ENCODE measurements at places on chromosomes 13 and 19.

- DNase-seq = no peak
Measured at GRCh38 chr13:24022568-24022967, 125.3 kb upstream of the C1QTNF9B start.

DNA sequence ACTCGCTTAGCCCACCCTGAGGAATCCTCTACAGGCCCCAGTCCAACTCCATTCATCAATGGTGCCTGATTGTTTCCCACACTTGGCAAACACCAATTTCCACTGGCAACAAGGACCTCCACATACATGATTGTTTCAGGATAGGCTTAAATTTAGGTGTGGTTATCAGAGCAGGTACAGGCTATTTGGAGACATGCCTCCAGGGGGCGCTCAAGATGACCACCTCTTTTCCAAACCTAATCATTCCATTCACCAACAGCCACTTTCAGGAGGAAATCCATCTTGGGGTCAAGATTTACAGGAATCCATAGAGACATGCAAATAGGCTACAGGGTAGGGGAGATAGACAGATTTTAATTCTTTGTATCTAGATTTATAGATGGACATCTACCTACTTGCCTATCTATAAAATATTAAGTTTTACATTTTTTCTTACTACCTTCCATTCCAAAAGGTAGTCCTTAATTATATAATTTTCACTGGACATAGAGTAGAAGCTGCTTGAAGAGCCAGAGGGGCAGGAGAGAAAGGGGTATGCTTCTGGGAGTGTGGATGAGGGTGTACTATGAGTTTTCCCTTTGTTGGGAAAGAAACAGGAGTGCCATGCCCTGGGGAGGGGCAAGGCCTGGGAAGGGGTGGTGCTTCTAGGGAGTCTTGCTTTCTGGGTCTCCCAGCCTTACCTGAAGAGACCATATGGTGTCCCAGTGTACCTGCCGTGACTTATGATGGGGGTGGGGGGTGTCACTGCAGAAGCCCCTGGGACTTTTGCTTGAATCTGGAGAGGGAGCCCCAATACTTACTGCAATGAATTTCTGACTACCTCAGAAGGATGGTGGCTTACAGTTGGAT lies 14.1 kb upstream of the PCDH8 start:
- peak; percentile 57 for DNase-seq

DNA sequence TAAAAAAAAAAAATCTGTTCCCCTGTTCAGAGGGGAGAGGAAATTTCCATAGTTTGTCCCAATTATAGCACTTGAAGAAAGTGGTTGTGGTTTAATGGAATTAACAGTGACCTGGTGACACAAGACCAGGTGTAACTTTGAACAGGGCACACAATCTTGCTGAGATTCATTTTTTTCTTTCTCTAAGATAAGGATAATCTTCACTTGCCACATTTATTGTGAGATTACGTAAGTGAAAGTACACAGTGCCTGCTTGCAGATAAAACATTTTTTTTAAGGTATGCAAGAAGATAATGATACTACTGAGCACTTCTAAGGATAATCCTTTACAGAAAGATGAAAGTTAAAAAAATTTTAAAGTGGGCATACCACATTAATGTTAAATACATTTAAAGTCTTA lies 448.1 kb downstream of the DIAPH3 start:
- no peak for DNase-seq

DNA sequence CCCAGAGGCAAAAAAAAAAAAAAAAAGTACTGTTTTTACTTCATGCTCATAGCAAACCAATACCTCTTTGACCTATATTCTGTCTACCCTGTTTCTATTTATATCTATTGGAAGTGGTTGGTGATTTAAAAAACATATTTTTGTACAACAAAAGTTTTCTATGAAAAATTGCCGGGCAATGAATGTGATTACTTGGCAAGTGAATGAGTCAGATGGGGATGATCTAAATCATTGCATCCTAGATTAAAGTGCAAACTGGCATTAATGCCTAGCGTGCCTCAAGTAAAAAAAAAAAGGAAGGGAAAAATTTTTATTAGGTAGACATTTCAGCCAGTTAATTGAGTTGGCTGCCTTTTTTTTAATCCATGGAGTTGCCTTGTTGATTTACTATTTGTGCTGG lies 500.6 kb downstream of the KCTD12 start:
- no peak for DNase-seq

GRCh38 chr13:35629026-35629425 lies 152.5 kb upstream of the MAB21L1 start:
- no peak for DNase-seq

GRCh38 chr13:48434200-48434599 lies 21.3 kb upstream of the LPAR6 start:
- DNase-seq = no peak

- DNase-seq = peak; percentile 50
Measured at GRCh38 chr19:19662871-19663255, 613 bp downstream of the ATP13A1 start.

DNA sequence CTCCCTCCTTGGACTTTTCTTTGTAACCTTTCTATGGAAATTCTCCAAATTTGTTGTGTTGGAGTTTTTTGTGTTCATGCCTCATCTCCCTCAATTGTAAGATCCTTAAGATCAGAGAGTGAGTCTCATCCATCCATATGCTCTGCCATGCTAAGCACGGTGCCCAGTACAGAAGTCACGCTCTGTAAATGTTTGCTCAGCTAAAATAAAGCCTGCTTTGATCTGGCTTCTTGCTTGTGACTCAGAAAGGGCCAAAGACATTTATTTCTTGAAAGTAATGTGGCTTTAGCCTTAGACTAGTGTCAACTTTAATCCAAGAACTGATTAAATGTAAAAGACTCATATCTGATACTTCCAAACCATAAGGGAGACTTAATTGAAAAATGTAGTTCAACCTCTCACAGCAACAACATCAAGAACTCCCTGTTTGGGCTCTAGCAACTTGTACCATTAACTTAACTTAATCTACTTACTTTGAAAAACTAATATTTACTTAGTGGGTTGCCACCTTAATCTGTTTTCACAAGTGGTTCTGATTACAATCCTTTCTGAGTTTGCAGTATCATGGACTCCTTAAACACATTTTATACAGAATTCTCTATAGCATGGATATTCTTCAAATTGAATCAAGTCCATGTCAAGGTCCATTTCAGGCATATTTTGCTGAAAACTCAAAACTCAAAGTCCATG lies 100.2 kb downstream of the KL start:
- no peak for DNase-seq

DNA sequence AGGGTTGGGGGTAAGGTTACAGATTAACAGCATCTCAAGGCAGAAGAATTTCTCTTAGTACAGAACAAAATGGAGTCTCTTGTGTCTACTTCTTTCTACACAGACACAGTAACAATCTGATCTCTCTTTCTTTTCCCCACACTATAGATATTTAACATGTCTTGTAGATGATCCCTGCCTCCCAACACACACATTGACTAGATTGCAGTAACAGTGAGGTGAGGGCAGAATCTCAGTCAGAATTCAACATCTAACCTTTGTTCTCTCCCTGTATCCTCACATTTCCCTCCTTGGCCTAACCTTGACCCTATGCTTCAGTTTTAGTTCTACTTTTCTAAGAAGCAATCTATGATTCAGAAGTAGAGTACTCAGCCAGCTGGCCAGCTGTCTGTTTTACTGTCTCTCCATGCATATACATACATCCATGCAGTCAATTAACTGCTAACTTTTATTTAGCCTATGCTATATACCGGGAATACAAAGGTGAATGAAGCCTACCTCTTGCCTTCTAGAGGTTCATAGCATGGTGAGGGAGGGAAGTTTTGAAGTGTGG lies 18.1 kb downstream of the DNAJC15 start:
- no peak for DNase-seq

- no peak for DNase-seq
Measured at GRCh38 chr19:15788594-15789270, 1.3 kb downstream of the OR10H5 start.

DNA sequence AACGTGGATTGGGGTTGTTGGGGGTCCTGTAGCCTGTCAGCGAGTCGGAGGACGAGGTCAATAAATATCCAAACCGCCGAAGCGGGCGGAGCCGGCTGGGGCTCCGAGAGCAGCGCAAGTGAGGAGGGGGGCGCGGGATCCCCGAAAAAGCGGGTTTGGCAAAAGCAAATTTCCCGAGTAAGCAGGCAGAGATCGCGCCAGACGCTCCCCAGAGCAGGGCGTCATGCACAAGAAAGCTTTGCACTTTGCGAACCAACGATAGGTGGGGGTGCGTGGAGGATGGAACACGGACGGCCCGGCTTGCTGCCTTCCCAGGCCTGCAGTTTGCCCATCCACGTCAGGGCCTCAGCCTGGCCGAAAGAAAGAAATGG lies 754 bp upstream of the SIX5 start:
- no peak for DNase-seq

- DNase-seq = no peak
Measured at GRCh38 chr13:105655046-105655445, 880.4 kb downstream of the EFNB2 start.

DNA sequence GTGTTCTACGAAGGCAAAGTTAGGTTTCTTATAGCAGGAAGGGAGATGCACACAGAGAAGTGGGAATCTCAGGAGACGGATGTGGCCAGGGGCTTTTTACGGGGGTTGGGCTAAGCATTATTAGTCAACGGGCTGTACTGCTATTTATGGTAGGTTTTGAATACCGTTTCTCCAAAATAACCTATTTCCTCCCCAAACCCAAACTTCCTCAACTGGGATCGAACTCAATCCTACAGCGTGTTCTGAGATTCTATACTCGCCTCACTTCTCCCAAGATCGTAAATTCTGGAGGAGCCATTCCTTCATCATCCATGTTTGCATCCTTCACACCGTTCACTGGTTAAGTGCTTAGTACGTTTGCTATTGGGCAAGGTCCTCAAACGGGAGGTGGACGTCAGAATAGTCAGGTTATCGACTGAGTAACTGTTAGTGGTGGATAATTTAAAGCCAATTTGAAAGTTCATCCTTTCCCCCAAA lies 1.2 kb upstream of the TRIM13 start:
- DNase-seq = peak; percentile 57

GRCh38 chr19:39032063-39032918 lies at the start of gene FBXO27:
TSS of gene FBXO27 (minus strand) at chr19:39032549. CDS start at chr19:39032227, 322 bp downstream.
- DNase-seq = no peak

DNA sequence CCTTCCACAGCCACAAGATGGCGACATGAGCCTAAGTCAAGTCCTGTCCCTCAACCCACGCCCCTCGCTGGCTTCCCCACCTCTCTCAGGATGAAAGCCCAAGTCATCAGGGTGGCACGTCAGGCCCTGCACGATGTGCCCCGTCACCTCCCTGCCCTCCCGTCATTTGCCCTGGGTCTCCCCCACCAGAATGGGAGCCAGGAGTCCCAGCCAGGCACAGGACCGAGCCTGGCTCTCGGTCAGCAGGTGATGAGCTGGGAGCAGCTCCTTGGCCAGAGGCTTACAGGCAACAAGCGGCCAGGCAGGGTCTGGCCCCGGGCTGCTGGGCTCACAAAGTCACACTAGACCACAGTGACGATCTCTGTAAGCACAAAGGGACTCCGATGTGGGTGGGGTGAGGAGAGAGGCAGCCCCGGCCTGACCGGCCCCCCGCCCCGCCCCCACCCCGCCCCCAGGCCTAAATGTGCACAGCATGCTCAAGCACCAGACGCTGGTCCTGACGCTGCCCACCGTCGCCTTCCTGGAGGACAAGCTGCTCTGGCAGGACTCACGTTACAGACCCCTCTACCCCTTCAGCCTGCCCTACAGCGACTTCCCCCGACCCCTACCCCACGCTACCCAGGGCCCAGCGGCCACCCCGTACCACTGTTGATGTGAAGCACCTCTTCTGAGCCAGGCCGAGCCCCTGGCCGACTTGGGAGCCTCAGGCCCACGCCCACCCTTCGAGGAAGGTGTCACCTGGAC lies 7.3 kb downstream of the MRPL4 start:
- peak; percentile 87 for DNase-seq

- DNase-seq = no peak
Measured at GRCh38 chr19:4115050-4115817, 8.7 kb downstream of the MAP2K2 start.

- DNase-seq = no peak
Measured at GRCh38 chr13:56314765-56315164, 826.0 kb upstream of the PRR20A start.

GRCh38 chr13:89695343-89696257 lies 1651.9 kb upstream of the MIR17HG start:
- peak; percentile 60 for DNase-seq

DNA sequence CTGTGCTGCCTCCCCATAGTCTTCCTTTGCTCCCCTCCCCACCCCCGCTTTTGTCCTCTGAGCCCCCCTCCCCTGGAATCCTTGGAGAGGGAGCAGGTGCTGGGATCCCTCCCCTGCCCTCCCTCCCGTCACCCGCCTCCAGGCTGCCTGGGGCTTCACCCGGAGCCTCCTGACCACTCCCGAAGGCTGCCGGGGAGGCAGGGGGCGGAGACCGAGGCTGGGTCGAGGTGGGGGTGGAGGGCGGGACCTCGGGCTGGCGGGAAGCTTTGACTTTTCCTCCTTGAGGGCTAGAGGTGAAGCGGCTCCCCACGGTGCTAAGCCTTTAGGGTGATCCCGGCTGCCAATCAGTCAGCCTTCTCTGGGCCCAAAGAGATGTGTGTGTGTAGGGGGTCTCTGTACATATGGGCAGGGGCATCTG lies 1.5 kb downstream of the KMT5C start:
- peak; percentile 35 for DNase-seq

DNA sequence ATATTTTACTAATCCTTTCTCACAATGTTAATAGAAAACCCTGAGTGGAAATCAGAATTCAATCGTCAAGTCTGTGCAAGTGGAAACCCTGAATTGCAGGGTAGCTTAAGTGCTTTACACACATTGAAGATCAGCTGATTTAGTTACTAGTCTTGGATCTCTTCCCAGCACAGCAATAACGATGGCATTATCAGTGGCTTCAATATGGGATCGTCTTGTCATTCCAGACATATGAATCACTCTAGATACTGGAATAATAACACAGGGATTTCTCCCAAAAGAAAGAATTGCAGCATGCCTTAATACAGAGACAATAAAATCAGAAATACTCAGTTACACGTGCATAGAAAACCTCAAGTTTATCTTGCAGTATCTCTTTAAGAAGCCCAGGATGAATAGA lies 12.6 kb upstream of the METTL21C start:
- no peak for DNase-seq

DNA sequence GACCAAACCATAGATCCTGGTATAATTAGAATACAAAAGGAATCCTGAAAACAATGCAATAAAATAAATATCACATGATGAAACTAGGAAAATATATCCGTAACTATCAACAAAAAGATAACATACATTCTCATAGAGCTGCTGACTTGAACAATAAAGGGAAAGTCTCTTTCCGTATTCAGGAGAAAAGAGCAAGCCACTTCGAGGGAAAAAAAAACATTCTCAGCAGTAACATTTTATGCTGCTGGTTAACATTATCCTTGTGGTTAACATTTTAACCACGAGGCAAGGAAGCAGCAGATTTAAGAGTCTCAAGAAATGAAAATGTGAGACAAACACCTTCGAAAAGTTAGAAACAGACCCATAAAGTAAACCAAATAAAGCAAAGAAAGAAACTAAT lies 25.8 kb downstream of the NALCN start:
- DNase-seq = no peak

GRCh38 chr19:38009650-38010242 lies 102.7 kb downstream of the SIPA1L3 start:
- no peak for DNase-seq

- no peak for DNase-seq
Measured at GRCh38 chr13:23440821-23441618, 7.5 kb upstream of the SACS start.
